Adipocyte (in vitro differentiated cells): ENCODE measurements at places on chromosomes 1 and 21.

- DNase-seq, result peak; percentile 85
These were observed 44.2 kb upstream of the ECE1 start for GRCh38 chr1:21334214-21335087.

- DNase-seq, result no peak
These were observed 25.9 kb downstream of the SHISA4 start for GRCh38 chr1:201914456-201915235.

DNA sequence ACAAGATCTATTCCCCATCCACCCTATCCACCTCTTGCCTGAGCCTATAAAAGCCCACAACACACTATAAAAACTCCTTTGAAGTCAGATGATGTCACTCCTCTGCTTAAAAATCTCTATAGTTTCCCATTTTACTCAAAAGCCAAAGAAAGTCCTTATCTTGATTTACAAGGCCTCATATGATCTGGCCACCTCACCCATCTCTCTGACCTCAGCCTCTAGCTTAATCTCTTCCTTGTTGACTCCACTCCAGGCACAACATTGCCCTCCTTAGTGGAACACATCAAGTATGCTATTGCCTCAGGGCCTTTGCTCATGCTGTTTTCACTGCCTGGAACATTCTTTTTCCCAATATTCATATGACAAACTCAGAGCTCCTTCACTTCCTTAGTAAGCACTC, 33.3 kb downstream of the ZNF281 start:
- peak; percentile 32 for DNase-seq

GRCh38 chr1:79499541-79499940, 493.0 kb upstream of the ADGRL4 start:
- no peak for DNase-seq

GRCh38 chr1:29575277-29575676, 339.0 kb downstream of the PTPRU start:
- no peak for DNase-seq

- peak; percentile 88 for DNase-seq
These were observed 5.9 kb upstream of the SIPA1L2 start for GRCh38 chr1:232635778-232636356.

GRCh38 chr1:240090014-240090413, 1.7 kb upstream of the FMN2 start:
- DNase-seq, result no peak

- no peak for DNase-seq
These were observed 12.6 kb upstream of the IER5 start for GRCh38 chr1:181075766-181076350.

GRCh38 chr1:47871799-47872353, 125.3 kb downstream of the TRABD2B start:
- no peak for DNase-seq

- DNase-seq, result no peak
These were observed 60.7 kb upstream of the TEKT2 start for GRCh38 chr1:36023098-36023769.

DNA sequence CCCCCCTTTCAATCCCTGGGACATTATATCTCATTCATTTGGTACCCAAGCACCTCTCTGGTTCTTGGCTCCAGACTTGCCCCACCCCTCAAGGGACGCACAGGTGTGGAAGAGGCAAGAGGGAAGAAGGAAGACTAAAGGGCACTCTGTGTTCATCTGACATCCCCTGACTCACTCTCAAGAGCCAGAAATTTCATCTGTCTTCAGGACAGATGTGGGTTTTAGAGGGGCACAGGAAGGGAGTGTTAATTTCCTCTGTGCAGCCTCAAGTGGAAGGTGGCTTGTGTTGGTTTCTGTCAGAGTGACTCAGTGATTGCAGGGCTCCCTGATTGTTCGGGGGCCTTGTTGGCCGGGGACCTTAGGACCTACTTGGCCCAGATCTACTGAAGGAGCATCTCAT, 2.4 kb downstream of the C2CD4D start:
- DNase-seq, result no peak

- no peak for DNase-seq
These were observed 87.4 kb downstream of the ROR1 start for GRCh38 chr1:63861052-63861691.

GRCh38 chr1:13541435-13542215, 27.8 kb upstream of the LRRC38 start:
- DNase-seq, result no peak

GRCh38 chr1:170375082-170375723, 156.8 kb upstream of the GORAB start:
- peak; percentile 30 for DNase-seq

- DNase-seq, result no peak
These were observed 1.1 kb upstream of the TNFRSF18 start for GRCh38 chr1:1207571-1207892.

- no peak for DNase-seq
These were observed 9.7 kb downstream of the ACBD3 start for GRCh38 chr1:226176870-226177269.

- no peak for DNase-seq
These were observed 61.3 kb downstream of the RHBG start for GRCh38 chr1:156430303-156430702.

- peak; percentile 91 for DNase-seq
These were observed 423.9 kb downstream of the PTBP2 start for GRCh38 chr1:97145321-97145956.
